ENCODE measurements at places on chromosomes 12 and 14.

DNA sequence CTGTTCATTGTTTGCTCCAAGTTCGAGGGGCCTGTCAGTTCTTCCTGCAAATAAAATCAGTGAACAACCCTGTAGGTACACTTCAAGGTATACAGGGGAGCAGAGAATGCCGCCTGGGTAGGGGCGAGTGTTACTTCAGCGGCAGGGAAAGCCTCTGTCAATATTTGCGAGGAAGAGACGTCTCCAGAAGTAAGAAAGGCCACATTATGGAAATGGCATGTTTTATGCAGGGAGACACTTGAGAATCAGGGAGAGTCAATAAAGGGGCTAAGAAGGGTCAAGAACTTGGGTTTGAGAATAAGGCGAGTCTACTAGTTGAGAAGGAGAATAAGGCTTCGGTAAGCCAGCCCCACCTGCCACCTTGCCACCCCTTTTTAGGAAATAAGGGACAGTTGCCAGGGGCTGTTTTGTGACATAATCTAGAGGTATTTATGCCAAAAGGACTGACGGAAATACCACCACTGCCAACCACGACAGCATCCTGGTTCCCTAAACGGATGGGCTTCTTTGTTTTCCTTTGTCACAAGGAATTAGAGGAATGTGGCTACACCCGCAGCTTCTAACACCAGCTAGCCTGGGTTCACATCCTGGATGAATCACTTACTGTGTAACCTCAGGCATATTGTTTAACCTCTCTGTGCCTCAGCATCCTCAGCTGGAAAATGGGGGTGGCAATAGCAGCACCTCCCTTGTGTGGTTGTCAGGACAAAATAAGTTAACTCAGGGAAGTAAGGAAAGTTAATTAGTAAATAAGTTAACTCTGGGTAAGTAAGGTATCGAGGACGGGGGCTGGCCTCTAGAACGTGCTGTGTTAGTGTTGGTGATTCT lies 67.7 kb downstream of the EID3 start:
- no peak for DNase-seq

DNA sequence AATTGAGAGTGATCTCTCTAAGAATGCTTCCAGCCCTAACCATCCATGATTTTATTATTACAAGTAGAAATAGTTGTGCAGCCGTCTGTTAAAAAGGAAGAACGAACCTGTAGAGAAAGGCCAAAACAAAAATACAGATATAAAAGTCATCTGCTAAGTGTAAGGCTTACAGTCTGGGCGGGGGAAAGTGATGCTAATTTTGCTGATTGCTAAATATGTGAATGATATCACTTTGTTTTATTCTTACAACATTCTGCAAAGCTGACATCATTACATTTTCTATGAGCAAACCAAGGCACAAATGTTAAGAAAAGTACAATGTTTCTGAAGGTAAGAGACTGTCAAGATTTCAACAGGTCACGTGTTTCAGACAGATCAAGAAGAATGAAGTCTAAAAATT lies 101.5 kb upstream of the RAP1B start:
- DNase-seq: no peak

GRCh38 chr14:81315341-81315740 lies 84.8 kb downstream of the STON2 start:
- DNase-seq: no peak

- no peak for DNase-seq
These were observed 215.4 kb downstream of the MSRB3 start for GRCh38 chr12:65493913-65494245.

DNA sequence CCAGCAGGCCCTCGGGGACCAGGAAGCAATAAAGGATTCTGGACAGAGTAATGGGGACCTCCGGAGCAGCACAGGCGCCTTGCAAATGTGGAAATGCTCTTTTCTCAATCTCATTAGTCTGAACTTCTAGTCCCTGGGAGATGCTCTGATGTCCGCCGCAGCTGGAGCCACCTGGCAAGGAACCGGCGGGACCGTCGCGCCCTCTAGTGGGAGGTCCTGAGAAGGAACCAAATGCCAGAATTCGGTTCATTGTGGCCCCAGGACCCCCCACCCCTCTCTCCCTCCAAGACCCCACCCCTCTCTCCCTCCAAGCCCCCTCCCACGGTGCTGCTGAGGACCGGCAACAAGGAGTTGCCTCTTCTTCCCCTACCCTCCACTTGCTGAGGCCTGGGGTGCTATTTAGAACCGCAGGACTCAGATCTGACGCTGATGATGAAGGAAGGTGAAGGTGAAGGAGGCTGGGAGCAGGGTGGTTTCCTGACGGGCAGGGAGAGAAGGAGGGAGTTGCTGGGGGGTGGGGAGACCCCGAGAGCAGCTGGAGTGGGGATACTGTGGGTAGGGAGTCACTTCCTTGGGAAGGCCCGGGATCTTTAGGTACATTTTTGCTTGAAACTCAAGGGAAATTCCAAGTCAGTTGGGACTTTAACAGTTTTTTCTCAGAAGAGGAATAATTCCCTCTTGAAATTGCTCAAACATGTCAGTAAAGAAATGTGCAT lies 42.5 kb downstream of the SMIM41 start:
- DNase-seq: peak; percentile 18

DNA sequence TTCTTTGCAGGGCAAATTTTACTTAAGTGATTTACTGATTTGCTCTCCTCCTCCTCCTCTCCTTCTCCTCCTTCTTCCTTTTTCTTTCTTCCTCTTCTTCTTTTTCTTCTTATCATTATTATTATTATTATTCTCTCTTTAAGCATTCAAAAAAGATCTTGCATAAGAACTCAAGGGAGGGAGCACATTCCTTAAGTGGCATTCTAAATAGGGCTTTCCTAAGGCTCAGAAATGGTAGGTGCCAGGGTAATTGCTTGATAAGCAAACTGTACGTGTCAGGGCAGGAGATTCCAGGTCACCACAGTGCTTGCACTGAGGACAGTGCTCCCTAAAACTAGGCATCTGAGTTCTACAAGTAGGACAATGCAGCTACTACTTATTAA lies 92.4 kb downstream of the SPTSSA start:
- DNase-seq: no peak

DNA sequence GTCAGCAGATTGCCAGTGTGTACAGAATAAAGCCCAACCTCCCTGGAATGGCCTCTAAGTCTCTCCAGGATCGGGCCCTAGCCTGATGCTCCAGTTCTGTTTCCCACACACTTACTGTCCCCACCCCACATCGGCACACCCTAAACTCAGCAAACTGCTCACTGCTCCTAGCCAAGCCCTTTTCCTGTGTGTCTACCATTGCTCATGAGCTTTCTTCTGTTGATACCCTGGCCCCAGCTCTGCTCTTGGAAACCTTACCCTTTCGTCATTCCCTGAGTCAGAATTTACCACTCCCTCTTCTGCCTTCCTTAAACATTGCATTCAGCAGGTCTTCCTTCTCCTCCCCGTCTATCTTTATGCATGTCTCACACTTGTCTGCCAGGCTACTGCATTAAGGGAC lies 158.9 kb downstream of the TMX1 start:
- DNase-seq: no peak

DNA sequence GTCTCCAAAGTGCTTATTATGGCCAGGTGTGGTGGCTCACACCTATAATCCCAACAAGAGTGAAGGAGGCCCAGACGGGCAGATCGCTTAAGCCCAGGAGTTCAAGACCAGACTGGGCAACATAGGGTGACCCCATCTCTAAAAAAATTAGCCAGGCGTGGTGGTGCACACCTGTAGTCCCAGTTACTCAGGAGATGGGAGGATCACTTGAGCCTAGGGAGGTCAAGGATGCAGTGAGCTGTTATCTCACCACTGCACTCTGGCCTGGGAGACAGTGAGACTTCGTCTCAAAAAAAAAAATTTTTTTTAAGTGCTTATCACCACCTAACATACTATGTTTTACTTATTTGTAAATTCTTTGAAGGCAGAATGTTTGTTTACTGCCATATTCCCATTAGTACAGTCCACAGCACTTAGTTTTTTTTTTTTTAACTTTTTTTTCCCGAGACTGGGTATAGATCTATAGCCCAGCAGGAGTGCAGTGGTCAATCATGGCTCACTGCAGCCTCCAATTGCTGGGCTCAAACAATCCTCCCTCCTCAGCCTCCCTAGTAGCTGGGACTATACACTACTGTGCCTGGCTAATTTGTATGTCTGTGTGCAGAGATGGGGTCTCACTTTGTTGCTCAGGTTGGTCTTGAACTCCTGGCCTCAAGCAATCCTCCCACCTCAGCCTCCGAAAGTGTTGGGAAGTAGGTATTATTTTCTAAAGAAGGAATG lies 4.7 kb upstream of the KANSL2 start:
- no peak for DNase-seq

DNA sequence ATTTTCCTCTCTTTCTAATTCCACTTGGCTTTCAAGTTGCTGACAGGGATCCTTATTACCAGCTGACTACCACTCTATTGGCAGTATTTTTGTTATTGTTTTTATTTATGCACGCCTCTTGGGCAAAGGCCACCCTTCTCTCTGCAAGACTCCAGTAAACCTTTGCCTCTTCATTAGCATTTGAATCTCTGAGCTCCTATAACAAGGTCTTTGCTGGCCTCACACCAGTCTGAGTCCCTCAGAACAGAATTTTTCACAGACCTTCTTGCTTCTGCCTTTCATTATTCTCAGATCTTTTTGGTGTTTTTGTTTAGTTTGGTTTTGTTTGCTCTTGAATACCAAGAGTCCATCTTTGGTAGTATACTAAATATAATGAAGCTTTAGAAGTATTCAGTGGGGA lies 145.9 kb downstream of the PDZRN4 start:
- DNase-seq: no peak

DNA sequence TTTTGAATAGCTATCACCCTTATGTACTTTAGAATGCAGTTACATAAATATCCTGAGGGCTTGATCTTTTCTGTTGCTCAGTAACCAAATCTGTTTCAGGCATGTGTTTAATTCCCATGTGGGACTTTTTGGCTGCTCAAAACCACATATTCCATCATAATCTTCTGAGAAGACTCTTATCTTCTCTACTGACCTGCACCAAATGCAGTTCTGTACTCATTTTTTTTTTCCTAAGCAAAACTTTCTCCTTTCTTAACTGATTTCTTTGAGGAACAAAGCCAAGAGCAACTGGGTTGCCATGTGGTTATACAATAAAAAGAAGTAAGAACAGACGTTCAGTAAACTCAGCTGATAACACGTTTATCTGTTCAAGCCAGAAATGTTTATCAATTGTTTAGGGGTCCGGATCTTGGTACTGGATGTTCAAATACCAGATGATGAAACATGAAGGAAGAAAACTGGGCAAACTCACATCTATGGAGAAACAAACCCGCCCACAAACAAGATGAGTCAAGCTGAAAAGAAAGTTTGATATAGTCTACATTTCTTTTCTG lies 50.1 kb downstream of the TMEM132C start:
- DNase-seq: no peak

GRCh38 chr14:95407354-95407753 lies 87.6 kb upstream of the CLMN start:
- DNase-seq: no peak

DNA sequence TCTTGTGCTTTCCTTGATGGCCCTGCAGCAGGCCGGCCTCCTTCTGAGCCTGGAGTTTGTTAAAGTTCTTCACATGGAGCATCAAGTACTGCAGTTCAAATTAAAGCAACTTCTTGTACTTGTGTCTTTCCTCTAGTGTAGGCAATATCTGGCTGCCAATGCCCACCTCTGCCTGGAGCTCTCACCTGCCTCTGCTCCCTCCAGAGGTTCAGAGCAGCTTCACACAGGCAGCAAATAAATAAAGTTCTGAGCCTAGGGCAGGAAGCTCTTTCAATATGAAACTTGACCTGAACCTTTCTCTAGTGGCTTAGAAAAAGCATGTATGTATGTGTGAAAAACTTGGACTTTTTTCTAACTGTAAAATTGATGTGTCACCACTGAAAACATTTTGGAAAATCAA lies 65.9 kb downstream of the ITPR2 start:
- no peak for DNase-seq

DNA sequence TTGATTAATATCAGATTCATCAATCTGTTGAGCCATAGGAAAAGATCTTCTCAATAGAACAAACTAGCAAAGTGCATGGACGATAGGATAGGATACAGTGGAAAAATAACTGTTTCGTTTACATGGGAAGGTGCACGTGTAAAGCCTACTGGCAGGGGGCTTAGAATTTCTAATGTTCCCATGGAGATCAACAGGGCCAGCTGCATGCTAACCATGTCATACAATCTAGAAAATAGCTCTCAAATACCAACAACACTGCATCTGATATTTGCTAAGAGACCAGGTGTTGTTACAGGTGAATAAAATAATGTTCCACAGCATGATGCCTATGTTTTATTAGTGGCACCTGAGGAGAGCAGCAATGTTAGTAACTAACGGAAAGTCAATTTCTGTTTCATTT lies 72.5 kb downstream of the ACSS3 start:
- no peak for DNase-seq

DNA sequence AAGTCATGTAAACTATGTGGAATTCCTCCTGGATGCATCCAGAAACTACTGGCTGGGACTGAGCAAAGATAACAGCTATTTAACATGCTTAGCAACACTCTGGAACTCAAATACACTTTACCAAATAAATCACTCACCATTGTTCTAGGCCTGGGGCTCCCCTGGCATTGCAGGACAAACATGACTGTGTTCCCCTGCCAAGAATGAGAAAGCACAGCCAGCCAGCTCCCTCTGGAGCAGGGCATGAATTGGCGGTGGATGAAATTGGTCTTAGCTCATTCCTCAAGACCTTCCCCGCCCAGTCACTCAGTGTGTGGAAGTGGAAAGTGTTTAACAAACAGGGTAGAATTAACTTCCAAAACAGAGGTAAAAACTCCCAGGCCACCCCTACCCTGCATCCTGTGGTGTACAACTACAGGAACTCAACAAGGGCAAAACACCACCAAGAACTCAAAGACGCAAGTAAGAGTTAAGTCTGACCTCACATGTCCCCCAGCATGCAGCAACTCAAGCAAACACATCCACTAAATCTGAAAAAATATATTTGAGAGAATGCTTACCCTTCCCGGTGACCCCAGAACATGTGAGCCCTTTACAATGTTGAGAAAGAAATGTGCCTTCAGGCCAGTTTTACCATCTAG lies 58.4 kb upstream of the BDKRB2 start:
- DNase-seq: no peak

GRCh38 chr12:12180136-12180535 lies 86.7 kb downstream of the LRP6 start:
- no peak for DNase-seq

- DNase-seq: no peak
These were observed 33.0 kb downstream of the FOXN3 start for GRCh38 chr14:89384023-89384422.

DNA sequence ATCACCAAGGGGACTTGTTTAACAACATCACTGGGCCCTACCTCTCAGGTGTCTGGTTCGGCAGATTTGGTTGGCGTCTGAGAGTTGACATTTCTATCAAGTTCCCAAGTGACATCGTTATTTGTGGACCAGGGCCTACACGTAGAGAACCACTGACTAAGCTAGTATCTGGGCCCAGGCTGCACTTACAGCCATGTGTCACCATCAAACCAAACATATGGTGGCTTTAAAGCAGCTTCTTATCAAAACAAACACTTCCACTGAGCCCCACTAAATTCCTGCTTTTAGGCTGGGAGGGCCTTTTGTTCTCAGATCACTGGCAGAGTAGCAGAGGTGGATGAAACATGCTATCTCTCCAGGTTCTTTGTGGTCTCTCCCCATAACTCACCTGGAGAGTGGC lies 220.5 kb downstream of the PELI2 start:
- no peak for DNase-seq

GRCh38 chr14:79167957-79168356 lies 997.8 kb downstream of the NRXN3 start:
- no peak for DNase-seq
